ENCODE measurements at places on chromosomes 2 and 18. TPM values are rescaled to one million over a fixed set of nuclear protein-coding genes. Genes with fewer than 3 reads are reported as not detected.

The CTAGE1 gene
- total RNA-seq, result not detected

The SCN7A gene
- total RNA-seq, result 0.42 TPM

The AMER3 gene
- not detected for total RNA-seq

The STAT4 gene
- total RNA-seq, result 4.1 TPM

DNA sequence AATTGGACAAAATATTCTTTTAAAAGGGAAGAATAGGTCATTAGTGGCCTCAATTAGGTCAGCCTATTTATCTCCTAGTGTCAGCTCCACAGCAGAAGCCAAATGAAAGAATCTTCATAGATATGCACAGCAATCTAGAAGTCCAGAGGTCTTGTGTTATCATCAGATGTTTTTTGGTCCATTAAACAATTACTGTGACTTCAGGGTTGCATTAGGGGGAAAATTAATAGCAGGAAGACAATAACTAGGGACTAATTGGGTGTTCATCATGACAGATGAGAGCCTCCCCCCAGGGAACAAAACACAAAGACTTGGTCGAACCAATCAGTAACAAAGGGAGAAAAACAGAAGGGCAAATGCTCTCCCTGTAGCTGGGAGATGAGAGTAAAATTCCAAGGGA is 264.7 kb downstream of the PTH2R start:
- no peak for DNase-seq

- DNase-seq, result no peak
Measured at GRCh38 chr2:42092084-42092996, 44.5 kb downstream of the PKDCC start.

DNA sequence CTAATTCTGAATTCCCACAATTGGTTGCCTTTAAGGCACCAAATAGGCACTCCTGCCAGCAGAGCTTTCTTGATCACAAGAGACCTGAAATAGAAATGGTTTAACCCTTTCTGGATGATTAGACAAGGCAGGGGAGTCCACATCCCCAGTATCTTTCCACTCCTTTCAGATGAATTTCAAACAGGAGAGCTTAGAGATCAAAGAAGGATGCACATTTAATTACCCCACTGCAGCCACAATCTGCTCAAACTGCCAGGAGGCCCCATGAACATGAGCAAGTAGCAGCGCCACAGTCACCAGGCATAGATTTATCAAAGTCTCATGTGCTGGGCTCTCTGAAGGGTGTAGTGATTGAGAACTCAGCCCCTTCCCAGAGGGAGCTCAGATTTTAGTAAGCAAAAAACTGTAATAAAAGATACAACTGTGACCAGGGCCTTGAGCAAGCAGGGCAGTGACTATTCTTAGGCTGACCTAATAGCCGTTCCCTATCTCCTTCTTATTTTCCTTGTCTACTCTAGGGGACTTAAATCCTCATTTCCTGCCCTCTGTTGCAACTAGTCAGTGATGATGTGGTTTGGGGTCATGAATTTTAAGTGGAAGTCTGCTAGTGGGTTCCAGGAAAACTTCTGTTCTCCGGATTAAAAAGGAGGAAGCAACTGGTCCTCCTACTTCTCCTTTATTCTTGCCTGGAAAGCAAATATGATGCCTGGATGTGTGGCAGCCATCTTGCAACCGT is 53.7 kb downstream of the SLC4A3 start:
- DNase-seq, result no peak

DNA sequence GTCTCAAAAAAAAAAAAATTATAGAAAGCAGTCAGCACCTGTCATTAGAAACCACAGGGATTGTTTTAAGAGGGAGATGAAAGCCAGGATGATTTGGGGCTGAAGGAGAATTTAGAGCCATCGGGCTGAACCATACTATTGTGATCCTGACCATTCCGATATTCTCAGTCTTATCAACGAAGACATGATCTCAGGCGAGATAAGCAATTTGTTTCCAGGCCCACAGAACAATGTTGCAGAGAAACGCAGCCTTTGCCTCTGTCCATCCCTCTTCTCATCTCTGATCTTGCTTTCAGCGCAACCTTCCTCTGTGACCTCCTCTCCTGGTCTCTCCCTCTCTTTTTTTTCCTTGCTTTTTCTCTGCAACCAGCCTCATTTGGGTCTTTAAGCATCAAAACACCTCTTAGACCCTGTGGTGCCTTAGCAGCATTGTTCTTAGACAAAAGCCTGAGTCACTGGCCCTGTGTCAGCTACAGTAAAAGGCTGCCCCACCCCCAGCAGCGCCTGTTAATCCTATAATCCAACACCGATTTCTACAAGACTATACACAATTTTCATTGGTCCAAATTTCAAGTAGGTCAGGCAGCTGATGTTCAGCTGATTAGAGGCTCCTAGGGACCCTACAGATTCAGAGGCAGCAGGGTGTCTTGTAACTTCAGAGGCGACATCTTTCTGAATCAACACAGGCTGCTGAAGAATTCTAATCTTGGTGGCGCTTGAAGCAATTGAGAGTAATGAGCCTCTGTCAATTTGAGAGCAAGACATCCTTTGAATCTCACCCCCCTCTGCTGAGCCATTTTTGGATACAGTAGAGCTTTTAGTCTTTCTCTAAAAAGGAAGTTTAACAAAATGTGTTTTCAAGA is 206.0 kb downstream of the NCK2 start:
- DNase-seq, result no peak

GRCh38 chr2:195482010-195482409 is 175.0 kb upstream of the SLC39A10 start:
- no peak for DNase-seq

- no peak for DNase-seq
Measured at GRCh38 chr2:202375033-202375608, 1.0 kb upstream of the BMPR2 start.

GRCh38 chr2:233063976-233064411 is 3.9 kb downstream of the INPP5D start:
- DNase-seq, result peak; percentile 74

- DNase-seq, result no peak
Measured at GRCh38 chr2:110946902-110947301, 173.8 kb upstream of the BCL2L11 start.

DNA sequence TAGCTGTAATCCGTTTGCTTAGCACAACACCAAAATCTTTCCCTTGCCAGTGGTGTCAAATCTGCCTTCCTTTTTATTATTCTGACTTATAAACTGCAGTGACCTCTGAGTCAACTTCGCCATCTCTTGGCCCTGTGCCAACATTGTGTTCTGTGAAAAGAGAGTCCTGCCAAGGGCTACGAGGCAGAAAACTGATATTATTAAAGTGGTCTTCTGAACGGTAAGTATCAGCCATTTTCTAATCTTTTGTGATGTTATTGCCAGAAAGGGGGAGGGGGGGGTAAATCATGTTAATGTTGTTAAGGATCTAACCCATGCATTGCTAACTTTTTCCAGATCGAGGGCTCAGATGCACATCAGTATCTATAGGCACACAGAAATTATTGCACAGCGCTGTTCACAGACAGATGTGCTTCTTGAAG is 121.5 kb upstream of the LTBP1 start:
- DNase-seq, result no peak

DNA sequence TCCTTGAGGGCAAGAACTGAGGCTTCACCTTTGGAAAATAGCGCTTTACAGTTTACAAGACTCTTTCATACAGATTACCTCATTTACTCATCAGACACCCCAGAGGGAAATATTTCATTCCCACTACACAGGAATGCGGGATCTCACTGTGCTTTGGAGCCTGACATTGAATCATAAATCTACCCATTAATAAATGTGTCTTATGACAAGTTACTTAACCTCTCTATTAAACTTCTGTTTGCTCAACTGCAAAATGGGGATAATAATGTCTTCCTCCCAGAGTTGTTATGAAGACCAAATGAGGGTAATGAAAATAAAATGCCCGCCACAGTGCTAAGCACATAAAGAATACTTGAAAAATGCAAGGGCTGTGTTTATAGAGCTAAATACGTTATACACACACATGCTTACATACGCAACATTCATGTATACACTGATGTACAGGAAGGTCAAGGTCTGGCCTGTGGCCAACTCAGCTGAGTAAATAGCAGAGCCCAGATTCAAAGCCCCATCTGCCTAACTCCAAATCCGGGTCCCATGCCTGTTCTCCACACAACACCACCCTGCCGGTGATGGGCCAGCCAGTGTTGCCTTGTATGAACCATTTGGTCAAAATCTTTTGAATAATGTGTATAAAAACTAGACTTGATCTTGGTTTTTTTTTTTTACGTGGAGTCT is 77.8 kb upstream of the STPG4 start:
- DNase-seq, result no peak

Data from mesenteric fat pad (tissue), 1 donor.